ENCODE measurements at places on chromosomes 11 and 22.

- no peak for DNase-seq
Measured at GRCh38 chr22:30892731-30893221, 75.8 kb downstream of the MORC2 start.

GRCh38 chr11:71153005-71153390, 99.4 kb downstream of the SHANK2 start:
- no peak for DNase-seq

- DNase-seq = no peak
Measured at GRCh38 chr22:26852176-26852575, 194.8 kb downstream of the MIAT start.

GRCh38 chr11:94539420-94539819, 4.3 kb upstream of the FUT4 start:
- DNase-seq = no peak

GRCh38 chr11:111445586-111445985, 66.5 kb upstream of the POU2AF1 start:
- DNase-seq = no peak

- DNase-seq = no peak
Measured at GRCh38 chr22:46749682-46750529, 11.9 kb upstream of the CERK start.

DNA sequence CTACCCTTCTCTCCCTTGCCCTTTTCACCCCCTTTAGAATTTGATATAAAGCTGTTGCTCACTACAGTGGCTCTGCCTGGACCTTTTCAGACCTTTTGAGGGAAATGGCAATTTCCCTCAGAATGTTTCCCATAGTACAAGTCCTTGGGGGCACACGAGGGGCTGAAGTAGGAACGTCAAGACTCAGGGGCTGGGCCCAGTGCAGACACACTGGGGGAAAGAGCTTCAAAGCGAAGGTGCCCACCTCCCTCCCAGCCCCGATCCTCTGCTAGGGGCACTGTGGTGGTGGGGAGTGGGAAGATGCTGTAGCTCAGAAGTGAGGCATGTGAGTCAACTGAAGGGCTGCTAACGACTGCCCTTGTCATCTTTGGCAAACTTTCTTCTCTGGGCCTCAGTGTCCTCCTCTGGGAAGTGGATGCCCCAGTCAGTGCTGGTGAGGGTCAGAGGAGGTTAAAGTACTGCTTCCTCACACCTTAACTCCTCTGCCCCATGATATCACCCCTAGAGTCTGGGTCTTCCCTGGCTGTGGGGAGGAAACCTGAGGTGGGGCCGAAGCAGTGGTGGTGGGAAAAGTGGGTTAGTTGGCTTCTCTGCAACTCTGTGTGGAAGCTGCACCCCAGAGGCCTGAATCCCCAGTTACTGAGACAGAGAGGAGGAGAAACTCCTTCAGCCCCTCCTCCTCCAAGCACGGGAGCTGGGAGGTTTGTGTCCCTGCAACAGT, 425.3 kb upstream of the B3GAT1 start:
- no peak for DNase-seq

- DNase-seq = no peak
Measured at GRCh38 chr11:31421820-31422219, 52.2 kb downstream of the DNAJC24 start.

GRCh38 chr22:43990044-43990443, 34.1 kb upstream of the PARVB start:
- no peak for DNase-seq

All from GM12864 (cell line).